H1 (cell line): ENCODE measurements at places on chromosomes 3 and 15.
A peak's percentile ranks its signal among the peaks of the same experiment; 100 is the strongest.

- no peak for DNase-seq
These were observed 188.1 kb downstream of the FOXP1 start for GRCh38 chr3:71395470-71395869.

DNA sequence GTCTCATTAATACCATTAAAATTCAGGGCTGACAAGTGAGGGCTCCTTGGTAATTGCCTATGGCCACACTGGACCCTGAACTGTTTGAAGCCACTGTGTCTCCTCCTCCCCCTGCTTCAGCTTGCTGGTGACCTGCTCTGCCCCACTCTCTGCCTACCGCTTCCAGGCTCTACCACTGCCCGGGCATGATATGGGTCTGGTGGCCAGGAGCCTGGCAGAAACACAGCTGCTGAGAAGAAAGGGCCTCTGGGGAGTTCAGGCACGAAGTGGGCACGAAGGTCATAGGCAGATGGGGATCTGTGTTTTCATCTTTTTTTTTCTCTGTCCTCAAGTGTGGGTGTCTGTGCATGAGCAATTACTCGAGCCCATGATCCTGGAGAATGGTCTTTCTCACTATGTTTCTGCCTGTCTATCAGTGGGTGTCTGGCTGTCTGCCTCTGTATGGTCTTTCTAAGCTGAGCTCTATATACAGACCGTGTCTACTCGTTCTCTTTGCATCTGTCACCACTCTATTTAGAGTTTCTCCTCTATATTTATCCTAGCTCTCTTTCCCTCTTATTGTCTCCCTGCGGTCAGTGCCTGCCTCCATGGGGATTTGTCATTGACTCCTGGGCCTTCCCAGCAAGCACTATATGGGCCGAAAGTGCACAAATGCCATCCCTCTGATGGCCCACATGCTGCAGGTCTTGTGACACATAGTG is 42.1 kb upstream of the EPHB1 start:
- no peak for DNase-seq

DNA sequence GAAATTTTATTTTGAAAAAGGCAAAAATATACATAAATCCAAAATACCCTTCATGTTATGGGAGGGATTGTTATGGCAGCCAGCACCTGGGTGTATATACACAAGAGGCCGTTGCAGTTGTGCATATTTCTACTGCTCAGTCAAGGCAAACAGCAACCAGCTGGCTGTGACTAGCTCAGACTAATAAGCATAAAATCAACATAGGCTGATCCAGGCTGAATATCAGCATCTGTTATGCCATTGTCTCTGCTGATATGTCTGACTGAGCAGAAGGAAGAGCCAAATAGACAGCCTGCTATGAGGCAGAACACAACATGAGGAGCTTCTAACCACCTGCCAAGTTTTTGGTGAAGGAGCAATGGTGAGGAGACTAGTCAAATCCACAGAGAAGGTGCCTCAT is 457.5 kb upstream of the ALCAM start:
- DNase-seq = no peak

DNA sequence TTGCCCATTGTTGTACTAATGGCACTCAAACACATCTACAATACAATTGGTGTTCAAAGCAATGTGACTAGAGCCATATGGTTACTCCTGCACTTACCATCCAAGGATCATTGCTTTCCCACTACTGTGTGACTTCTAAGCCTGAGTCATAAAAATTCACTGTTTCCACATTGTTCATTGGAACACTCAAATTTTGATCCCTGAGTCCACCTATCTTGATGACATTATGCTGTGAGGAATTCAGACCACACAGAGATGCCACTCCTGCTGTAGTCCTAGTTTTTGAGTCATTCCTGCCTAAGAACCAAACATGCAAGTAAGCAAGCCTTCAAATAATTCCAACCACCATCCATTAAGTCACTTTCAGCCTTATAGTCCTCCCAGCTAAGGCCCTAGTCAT is 176.2 kb downstream of the EFHB start:
- no peak for DNase-seq

- DNase-seq = no peak
These were observed 9.1 kb downstream of the BCL2L10 start for GRCh38 chr15:52103217-52104207.

DNA sequence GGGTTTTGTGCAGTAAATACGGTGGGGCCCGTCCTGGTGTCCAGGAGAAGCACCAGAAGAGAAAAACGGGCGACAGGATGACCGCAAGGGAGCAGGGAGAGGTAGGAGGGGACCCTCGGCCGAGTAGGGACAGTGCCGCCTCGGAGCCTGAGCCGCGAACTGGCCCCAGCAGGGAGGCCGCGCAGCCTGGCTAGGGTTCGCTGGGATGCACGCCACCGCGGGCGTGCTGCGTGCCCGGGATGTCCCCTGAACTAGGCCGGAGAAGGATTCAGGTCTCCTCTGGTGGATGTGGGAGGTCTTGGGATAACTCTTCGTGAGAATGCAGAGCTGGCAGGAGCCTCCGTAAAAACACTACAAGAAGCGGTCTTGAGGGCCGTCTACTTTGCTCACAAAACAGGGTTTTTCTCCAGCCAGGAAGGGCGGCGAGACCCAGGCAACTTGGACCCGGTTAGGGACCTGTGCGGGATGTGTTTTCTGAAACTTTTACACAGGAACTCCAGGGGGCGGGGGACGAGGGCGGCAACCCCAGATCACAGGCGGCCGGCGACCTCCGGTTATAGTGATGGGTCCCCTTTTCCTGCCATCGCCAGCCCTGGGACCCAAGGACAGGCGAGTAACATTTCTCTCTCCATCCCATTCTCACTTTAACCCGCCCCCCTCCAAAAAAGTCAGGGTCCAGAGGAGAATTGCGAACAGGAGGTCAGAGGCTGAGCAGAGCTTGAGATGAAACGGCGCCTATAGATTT is 35.5 kb downstream of the NR2F2 start:
- peak; percentile 64 for DNase-seq

DNA sequence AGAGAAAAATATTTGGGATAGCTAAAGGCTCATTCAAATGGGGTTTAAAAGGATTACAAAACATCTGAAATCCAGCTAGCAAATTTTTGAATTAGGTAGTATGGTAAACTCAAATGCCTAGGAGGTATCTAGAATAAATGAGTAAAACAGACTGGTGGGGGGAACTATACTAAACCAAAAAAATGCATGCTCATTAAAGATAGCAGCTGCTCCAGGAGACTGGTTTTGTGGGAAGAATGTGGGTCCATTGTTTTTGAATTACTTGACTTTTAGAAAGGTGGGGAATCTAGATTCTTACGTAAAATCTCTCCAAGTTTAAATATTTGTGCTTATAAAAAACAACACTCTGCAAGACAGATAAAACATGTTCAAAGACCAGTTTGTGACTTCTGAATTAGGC is 73.8 kb downstream of the LEKR1 start:
- no peak for DNase-seq

- DNase-seq = no peak
These were observed 377.1 kb upstream of the GOLIM4 start for GRCh38 chr3:168472783-168473182.

- DNase-seq = no peak
These were observed 28.7 kb upstream of the BFSP2 start for GRCh38 chr3:133371181-133371580.

- DNase-seq = no peak
These were observed 160.4 kb downstream of the UACA start for GRCh38 chr15:70602834-70603560.

DNA sequence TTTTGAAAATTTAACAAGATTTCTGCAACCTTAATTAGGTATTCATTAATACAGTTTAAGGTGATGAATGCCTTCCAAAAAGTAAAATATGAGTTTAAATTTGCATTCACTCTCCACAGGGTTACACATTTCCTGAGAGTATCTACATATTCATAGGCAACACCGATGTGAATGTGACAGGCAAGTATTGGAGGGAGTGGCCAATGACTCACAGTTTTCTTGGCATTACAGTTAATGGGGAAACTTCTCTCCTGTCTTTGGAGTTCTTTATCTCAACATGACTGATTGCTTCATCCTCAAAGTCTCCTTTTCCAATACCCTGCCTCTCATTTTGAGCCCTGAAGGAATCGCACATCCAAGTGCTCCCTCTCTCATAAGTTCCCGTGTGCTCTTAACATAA is 181.9 kb upstream of the CHL1 start:
- DNase-seq = no peak

GRCh38 chr15:52527911-52528563 is 643 bp downstream of the MYO5A start:
- DNase-seq = no peak

- no peak for DNase-seq
These were observed 3.2 kb upstream of the PODXL2 start for GRCh38 chr3:127625821-127626220.

GRCh38 chr15:70566989-70567388 is 196.4 kb downstream of the UACA start:
- no peak for DNase-seq

DNA sequence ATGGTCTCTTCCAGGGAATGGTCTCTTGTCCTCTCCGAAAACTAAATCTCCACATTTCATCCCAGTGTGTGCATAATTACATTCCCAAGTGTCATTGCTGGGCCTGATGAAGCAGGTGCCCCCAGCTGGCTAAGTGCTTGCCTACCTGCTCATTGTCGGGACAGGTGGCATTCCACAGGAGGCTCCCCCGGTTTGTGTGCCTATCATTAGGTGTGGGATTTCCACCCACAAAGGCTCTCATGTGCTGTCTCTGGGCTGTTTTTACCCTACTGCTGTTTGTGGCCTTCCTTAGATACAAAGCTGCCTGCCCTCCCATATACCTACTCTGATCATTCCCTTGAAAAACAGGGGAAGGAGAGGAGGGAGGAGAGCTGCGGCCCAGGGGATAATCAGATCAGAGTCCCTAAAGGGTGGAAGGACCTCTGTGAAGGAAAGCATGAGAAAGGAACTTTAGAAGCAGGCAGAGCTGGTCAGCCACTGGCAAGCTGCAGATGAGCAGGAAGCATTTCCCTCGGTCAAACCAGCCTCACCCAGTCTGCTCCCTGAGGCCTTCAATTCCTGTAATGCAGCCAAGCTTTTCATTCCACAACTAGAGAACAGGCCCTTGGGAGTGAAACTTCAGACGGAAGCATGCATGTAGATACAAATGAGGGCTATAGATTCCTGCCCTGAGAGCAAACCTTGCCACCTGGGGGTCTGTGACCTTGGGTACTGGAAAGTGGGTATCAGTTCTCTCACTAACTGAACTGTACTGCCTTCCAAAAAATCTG is 60.7 kb upstream of the HEG1 start:
- DNase-seq = no peak

DNA sequence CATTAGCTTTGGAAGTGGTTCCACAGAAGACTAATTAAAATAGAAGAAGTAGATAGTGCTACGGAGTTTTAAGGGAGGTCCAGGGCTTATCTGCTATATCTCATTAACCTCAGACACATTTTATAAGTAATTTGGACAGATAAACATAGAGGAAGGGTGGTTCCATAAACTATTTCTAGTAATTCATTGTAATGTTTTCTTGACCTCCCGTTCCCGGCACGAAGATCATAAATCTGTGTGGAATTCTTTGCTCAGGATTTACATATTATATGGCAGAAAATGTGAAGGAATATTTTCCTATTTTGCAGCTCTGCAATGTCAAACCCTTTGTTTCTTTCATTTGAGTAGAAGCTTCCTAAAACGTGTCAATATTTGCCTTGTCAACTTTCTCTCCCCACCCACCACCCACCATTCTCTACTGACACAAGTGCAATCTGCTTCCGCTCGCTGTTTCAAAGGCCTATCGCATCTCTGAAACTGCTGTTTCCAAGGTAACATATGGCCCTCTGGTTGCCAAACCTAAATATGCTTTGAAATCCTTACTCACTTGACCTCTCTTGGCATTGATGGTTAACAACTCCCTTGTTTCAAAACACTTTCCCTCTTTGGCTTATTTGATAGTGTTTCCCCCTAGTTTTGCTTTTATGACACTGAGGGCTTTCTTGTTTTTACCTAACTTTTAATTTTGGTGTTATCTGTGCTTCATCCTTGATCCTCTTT is 21.4 kb upstream of the PLSCR5 start:
- DNase-seq = no peak

- DNase-seq = no peak
These were observed 32.4 kb downstream of the GJD2 start for GRCh38 chr15:34722439-34722836.

DNA sequence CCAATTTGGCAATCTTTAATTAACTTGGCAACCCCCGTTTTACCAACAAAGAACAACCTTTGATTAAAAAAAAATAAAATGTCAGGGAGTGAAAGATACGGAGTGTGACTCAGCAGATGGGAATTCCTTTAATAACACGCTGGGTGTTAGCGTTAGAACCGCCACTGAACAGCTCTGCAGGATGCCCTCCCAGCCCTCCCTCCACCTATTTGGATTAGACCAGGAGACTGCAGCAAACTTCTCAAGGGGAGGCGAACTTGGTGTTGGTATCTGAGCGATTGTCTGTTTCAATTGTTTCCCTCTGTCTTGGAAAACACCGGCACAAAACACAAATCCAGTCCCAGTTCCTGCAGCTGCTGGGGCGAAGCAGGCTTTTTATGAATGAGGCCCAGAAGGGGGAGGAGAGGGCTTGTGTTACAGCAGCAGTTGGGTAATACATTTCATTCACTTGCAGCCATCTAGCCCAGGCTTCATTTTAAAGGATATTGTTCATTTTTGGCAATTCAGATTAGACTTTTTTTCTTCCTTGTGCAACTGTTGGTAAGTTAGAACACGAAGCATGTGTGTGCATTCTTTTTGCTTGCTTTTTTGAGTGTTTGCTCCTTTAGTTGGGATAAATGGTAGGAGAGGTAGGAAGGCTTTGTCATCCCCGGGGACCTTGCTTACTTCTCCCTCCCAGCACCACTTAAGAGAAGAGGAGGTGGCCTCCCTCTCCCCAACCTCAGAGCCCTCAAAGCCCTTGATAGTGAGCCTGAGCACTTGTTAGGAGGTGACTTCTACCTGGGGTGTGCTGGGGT is 152.3 kb downstream of the IGF1R start:
- DNase-seq = no peak

DNA sequence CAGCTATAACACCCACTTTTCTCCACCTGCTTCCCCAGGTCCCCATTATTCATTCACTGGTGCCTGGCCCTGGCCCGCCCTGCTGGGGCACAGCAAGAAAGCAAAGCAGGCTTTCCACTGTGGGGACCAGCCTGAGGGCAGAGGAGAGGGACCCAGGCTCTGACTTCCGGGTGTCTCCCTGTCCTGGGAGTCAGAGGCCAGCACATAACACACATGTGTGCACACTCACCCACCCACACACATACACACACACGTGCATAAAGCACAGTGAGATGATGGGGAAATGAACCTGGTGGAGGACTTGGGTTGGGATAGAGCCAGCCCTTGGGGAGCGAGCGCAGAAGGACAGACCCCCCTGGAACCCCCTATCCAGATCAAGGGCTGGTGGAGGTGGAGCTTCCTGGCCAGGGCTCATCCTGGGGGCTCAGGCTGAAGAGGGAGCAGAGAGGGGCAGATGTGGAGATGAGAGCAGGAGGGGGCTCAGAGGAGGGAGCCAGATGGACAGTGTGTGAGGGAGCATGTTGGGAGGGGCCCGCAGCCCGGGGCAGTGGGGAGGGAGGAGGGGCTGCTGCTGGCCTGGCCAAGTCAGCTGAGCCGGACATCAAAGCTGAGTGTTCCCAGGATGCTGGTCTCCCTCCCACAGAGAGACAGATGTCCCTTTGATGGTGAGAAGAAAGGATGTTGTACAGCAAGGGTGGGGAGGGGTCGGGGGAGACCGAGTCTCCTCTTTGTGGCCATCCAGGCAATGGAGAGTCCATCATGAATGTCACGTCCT is 78.2 kb downstream of the LINGO1 start:
- no peak for DNase-seq

GRCh38 chr15:67501177-67501835 is 19.6 kb upstream of the C15orf61 start:
- no peak for DNase-seq

GRCh38 chr3:117793622-117794265 is 1084.2 kb downstream of the TUSC7 start:
- DNase-seq = no peak

- DNase-seq = no peak
These were observed 81.9 kb downstream of the MECOM start for GRCh38 chr3:169581633-169582032.
